ENCODE measurements at places on chromosomes 1 and 21.

DNA sequence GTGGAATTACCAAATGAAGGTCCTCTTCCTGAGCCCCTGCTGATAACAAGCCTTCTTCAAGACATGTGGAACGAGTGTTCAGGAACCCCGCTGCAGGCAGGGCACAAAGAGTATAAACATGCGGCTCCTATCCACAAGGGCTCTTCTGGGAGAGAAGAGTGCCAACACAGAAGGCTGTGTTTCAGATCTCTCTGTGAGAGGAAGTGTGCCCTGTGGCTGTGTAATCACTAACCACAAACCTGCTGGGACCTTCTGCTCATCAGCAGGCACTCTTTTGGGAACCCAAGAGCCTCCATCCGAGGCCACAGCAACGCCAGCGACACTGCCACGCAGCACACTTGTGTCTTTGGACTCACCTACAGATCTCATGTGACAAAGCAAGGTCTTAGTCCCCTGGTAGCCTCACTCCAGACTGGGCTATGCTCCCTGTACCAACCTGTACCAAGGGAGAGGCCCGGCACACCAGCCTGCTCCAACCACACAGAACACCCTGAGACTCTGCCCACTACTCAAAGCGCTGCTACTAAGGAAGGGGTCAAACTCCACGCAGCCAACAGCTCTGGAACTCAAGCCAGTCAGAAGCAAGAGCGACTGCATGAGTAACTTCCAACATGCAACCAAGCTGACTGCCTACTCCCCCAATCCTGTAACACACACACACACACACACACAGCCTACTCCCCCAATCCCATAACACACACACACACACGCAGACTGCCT lies 7.8 kb downstream of the PTTG1IP start:
- no peaks in the 10 kb centered on the region for H3K27me3 ChIP-seq
- no peak overlapping the region for H3K27ac ChIP-seq
- no peak overlapping the region for H3K4me3 ChIP-seq
- H3K36me3 ChIP-seq, result peaks cover 46% of the 10 kb centered on the region
- no peak for ATAC-seq

- H3K4me3 ChIP-seq, result no peak overlapping the region
- ATAC-seq, result no peak
- no peaks in the 10 kb centered on the region for H3K27me3 ChIP-seq
- no peaks in the 10 kb centered on the region for H3K4me1 ChIP-seq
These were observed 358.1 kb downstream of the HHAT start for GRCh38 chr1:210686841-210687240.

DNA sequence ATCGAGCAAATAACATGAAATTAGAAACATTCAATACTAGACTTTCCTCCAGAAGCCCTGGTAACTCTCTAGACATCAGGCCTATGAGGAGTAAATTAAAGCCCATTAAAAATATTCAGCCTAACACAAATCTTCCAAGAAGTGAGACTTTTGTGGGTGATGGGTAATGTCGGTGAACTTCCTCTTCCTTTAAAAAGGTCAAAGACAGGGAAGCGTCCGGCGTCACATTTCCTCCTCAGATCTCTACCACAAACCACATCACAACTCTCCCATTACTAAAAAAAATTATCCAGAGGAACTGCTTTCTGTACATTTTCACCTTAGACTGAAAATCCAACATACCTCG lies 1.4 kb downstream of the EIF4G3 start:
- H3K4me3 ChIP-seq, result peak overlapping the region; percentile 65
- ATAC-seq, result no peak
- H3K27me3 ChIP-seq, result no peaks in the 10 kb centered on the region

GRCh38 chr1:10824821-10825540 lies 28.5 kb upstream of the CASZ1 start:
- no peaks in the 10 kb centered on the region for H3K36me3 ChIP-seq
- no peak overlapping the region for H3K4me3 ChIP-seq
- no peak for ATAC-seq
- no peak overlapping the region for H3K27ac ChIP-seq
- peaks cover 28% of the 10 kb centered on the region for H3K27me3 ChIP-seq

GRCh38 chr1:164886101-164886500 lies 327.1 kb downstream of the PBX1 start:
- no peak for ATAC-seq
- no peak overlapping the region for H3K4me3 ChIP-seq
- no peaks in the 10 kb centered on the region for H3K27me3 ChIP-seq

GRCh38 chr1:210483821-210484220 lies 155.1 kb downstream of the HHAT start:
- no peak overlapping the region for H3K4me3 ChIP-seq
- ATAC-seq, result no peak
- no peaks in the 10 kb centered on the region for H3K27me3 ChIP-seq
- H3K27ac ChIP-seq, result no peak overlapping the region

GRCh38 chr1:181778640-181779260 lies 282.8 kb downstream of the ZNF648 start:
- H3K27me3 ChIP-seq, result no peaks in the 10 kb centered on the region
- H3K27ac ChIP-seq, result no peak overlapping the region
- no peaks in the 10 kb centered on the region for H3K36me3 ChIP-seq
- H3K4me1 ChIP-seq, result no peaks in the 10 kb centered on the region
- ATAC-seq, result no peak

GRCh38 chr21:31078796-31079195 lies 40.5 kb upstream of the KRTAP19-8 start:
- H3K36me3 ChIP-seq, result no peaks in the 10 kb centered on the region
- ATAC-seq, result no peak
- H3K27me3 ChIP-seq, result peaks cover 12% of the 10 kb centered on the region
- no peak overlapping the region for H3K4me3 ChIP-seq

DNA sequence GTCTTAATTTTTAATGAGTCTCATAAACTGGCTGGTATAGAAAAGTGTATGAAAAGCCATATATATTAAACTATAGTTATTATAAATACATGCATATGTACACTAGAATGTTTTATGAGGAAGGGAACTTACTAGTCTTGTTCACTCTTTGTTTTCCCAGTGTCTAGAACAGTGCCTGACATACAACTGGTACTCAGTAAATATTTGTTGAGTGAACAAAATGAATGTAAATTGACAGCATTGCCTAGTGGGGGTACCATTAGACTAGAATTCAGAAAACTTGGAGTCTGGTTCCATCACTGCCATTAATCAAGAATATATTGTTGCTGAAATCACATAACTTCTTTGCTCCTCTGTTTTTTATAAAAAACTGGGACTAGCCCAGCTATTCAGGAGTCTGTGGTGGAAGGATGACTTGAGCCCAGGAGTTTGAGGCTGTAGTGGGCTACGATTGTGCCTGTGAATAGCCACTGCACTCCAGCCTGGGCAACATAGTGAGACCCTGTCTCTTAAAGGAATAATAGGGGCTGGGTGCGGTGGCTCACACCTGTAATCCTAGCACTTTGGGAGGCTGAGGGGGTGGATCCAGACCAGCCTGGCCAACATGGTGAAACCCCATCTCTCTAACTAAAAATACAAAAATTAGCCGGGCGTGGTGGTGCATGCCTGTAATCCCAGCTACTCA lies 51.1 kb downstream of the NFIA start:
- no peak for ATAC-seq
- no peak overlapping the region for H3K4me3 ChIP-seq
- H3K4me1 ChIP-seq, result peaks cover 4% of the 10 kb centered on the region

DNA sequence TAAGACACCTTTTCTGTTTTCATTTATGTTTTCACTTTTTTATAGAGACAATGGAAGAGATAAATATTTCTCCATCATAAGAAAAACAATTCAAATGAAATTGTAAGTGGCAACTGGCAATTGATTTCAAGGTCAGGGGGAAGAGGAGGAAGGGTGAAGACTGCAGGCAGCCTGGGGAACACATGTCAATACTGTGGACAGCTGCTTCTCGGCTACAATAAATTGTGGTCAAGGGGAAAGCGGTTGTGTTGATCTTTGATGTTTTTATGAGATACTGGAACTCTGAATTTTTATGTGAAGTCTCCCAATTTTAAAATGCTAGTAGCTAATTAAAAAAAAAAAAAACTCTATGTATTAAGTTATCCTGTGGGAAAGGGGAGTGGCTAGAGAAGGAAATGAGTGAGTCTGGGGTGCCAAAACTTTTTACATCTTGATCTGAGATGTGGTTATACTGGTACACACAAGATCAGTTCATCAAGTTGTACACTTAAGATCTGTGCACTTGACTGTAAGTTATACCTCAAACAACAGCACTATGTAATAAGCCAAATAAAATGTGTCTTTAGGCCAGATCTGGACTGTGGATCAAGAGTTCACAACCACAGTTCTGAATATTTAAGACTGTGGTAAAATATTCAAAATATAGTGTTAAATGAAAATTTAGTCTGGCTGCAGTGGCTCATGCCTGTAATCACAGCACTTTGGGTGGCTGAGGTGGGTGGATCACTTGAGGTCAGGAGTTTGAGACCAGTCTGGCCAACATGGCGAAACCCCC lies 18.0 kb downstream of the SSX2IP start:
- no peaks in the 10 kb centered on the region for H3K36me3 ChIP-seq
- no peaks in the 10 kb centered on the region for H3K27me3 ChIP-seq
- no peak overlapping the region for H3K27ac ChIP-seq
- H3K4me3 ChIP-seq, result no peak overlapping the region
- no peaks in the 10 kb centered on the region for H3K4me1 ChIP-seq

DNA sequence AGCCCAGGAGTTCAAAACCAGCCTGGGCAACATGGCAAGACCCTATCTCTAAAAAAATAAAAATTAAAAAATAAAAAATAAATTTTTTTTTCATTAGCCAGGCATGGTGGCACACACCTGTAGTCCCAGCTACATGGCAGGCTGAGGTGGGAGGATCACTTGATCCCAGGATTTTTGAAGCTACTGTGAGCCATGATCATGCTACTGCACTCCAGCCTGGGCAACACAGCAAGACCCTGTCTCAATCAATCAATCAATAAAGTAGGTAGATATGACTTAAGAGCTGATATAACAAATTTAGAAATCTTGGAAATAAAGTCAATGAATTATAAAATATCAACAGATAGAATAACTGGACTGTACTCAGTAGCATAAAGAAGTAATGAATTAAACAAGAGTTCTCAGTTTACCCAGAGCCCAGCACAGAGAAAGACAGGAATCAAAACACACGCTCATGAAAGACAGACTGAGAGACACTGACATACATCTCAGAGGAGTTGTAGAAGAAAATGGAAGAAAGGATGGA lies 69.7 kb downstream of the LRRC8C start:
- H3K36me3 ChIP-seq, result no peaks in the 10 kb centered on the region
- H3K4me3 ChIP-seq, result no peak overlapping the region
- H3K27ac ChIP-seq, result no peak overlapping the region
- no peaks in the 10 kb centered on the region for H3K27me3 ChIP-seq
- no peak for ATAC-seq
- no peaks in the 10 kb centered on the region for H3K4me1 ChIP-seq

GRCh38 chr1:162930532-162930931 lies 69.6 kb upstream of the CCDC190 start:
- no peak for ATAC-seq
- no peaks in the 10 kb centered on the region for H3K27me3 ChIP-seq
- no peak overlapping the region for H3K4me3 ChIP-seq
- H3K27ac ChIP-seq, result no peak overlapping the region
- H3K4me1 ChIP-seq, result no peaks in the 10 kb centered on the region

- ATAC-seq, result no peak
- H3K4me1 ChIP-seq, result no peaks in the 10 kb centered on the region
These were observed 104.2 kb downstream of the SPATA46 start for GRCh38 chr1:162272419-162272818.

DNA sequence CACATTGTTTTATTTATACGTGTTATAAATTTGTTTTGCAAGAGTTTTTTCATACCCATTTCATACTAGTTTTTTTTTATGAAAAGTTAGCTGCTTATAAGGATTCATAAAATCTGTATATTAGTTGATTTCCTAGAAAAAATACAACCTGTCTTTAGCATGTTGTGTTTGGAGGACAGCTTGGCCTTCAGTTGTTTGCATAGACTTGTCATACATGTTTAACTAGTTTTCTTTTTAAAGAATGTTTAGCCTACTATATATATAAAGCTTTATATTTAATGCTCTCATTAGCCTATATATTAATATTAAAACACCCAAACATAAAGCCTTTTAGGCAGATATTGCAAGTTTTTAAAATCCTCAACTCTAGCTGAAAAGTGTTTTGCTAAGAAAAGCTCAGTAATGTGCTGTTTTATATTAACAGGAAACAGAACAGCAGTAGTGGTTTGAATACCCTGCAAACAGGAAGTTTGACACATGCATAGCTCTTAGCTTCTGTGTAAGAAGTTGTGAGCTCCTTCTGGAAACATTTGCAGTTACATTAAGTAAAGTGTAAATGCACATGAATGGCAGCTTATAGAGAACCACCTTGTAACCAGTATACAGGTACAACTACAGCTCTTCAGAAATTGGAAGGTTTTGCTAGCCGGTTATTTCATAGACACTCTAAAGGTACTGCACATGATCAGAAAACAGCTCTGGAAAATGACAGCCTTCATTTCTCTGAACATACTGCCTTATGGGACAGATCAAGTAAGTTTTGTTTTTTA lies at the start of gene PRKACB:
Gene PRKACB (plus strand): TSS at position 476 of the 770 bp plus-strand sequence. CDS start 91 bp downstream, at position 567.
- no peak for ATAC-seq
- H3K4me3 ChIP-seq, result peak within 1 kb of the TSS; percentile 13
- no peaks in the 10 kb centered on the region for H3K27me3 ChIP-seq

GRCh38 chr1:42114229-42114628 lies 39.0 kb upstream of the GUCA2B start:
- no peak overlapping the region for H3K27ac ChIP-seq
- no peak overlapping the region for H3K4me3 ChIP-seq
- no peak for ATAC-seq
- H3K36me3 ChIP-seq, result no peaks in the 10 kb centered on the region
- H3K27me3 ChIP-seq, result peaks cover 15% of the 10 kb centered on the region

DNA sequence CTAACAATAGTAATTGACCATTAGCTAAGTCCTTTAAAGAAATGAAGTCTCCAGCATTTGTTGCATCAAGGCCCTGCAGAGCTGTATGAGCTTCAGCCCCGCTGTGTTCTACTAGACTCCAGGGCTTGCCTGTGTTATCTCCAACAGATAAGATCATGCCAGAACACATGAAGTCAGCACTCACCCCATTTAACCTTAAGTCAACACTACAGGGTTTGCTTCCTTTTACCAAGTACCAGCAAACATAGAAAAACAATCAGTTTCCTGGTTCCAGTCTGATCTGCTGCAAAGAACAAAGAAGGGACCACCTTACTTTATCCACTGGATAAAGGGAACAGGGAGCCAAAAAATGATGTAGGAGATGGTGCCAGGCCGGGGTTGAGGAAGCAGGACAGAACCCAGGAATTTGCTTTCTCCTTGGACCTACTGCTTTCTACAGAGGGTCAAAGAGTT lies 41.3 kb upstream of the ENAH start:
- H3K36me3 ChIP-seq, result no peaks in the 10 kb centered on the region
- peak; percentile 62 for ATAC-seq
- H3K27me3 ChIP-seq, result no peaks in the 10 kb centered on the region
- H3K4me3 ChIP-seq, result no peak overlapping the region
- no peak overlapping the region for H3K27ac ChIP-seq

Data from gastroesophageal sphincter (tissue), 4 donors.